Fibroblast of gingiva (primary cell): ENCODE measurements at places on chromosomes 2 and 18.

DNA sequence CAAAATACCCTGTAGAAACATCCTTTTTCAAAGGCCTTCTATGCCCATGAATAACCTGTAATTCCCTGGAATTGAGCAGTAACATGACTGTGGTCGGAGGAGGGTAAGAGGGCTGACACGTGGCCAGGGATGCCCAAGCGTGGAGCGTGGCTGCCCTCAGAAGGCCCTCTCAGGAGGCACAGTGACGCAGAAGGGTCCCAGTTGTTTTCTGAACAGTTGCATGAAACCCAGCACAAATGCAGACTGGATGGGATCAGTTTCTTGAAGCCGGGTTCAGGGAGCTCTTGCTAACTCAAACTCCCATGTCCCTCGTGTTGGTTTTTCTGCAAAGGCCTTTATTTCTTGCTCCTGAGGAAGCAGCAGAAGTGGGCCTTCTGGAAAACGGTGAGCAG, 237.0 kb downstream of the ALPK2 start:
- DNase-seq = no peak

- no peak for DNase-seq
These were observed 31.6 kb downstream of the CDK15 start for GRCh38 chr2:201837824-201838431.

- no peak for DNase-seq
These were observed 27.7 kb downstream of the SDC1 start for GRCh38 chr2:20197192-20197591.

GRCh38 chr2:23494286-23494685, 109.3 kb downstream of the KLHL29 start:
- DNase-seq = no peak

- DNase-seq = no peak
These were observed 14.6 kb upstream of the ACYP2 start for GRCh38 chr2:54100772-54101171.

DNA sequence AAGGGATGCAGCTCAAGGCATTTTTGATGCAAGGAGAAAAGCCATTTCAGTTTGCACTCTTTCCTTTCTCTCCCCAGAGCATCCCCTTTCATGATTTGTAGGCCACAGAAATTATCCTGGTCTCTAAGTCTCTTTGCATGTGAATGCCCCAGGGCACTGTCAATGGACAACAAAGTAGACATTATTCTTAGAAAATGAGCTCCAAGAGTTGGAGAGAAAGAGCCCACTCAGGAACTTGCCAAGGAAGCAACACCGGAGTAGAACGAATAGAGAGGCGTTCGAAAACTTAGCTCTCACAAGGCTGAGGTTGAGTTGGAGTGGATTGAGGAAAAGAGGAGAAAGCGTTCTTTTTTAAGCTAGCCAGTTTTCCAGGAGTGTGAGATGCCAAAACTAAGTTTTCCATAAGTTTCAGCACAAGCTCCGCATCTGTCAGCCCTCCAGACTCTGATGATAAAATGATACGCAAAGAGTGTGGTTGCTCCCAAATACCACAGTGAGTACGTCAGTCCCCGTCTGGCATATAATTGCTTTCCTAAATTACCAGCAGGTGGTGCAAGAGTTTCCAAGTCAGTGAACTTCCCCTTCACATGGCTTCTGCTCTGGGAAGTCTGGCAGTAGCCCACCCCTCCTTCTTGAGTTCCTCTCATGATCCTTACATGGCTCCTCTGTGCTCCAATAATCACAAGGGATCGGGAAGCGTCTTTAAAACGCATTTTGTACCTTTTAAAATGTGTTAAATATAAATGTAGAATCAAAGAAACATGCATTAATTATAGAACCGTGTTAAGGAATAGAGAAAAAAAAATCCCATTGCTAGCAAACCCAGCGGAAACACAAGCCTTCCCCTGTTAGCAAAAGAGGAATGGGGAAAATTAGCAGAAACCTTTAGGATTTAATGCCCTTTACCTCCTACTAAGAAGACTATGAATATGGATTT, 1060.6 kb upstream of the FANCL start:
- DNase-seq = peak; percentile 26

DNA sequence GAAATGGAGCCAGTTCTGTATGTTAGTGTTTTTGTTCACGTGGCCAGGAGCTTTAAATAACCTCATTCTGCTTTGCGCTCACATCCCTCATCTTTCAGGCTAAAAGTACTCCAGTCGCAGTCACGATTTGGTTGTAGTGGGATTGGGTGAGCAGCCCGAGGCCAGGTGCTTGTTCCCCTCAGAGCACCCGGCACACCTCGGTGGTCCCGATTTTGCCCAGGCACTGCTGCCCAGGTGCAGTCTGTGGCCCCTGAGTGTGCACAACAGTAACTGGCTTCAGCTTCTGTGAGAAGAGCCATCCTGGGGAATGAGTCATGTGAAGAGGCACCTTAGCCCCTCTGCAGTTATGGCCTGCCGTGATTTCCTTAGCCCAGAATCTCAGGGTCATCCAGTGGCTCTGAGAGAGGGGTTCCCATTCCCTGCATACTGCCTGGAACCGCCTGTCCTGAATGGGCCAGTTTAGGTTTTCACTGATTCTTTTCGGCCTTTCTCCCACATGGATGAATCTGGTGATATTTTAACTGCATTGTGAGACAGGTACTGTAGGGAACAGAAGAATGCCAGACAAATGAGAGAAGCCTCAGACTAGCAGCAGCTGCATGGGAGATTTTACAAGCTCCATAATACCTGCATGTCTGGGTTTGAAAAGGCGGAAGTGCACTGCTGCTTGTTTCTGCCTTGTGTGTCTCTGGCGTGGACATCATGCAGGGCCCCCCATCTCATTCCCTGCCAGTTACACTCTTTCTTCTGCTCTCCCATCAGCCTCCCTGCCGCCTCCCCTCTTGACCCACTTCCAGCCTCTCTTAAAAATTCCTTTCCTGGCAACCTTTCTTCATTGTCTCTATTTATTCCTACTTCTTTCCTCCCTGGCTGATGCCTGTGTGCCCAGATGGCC, 33.5 kb downstream of the IMPA2 start:
- DNase-seq = no peak

- peak; percentile 97 for DNase-seq
These were observed 919 bp upstream of the CYP1B1 start for GRCh38 chr2:38076710-38077430.

DNA sequence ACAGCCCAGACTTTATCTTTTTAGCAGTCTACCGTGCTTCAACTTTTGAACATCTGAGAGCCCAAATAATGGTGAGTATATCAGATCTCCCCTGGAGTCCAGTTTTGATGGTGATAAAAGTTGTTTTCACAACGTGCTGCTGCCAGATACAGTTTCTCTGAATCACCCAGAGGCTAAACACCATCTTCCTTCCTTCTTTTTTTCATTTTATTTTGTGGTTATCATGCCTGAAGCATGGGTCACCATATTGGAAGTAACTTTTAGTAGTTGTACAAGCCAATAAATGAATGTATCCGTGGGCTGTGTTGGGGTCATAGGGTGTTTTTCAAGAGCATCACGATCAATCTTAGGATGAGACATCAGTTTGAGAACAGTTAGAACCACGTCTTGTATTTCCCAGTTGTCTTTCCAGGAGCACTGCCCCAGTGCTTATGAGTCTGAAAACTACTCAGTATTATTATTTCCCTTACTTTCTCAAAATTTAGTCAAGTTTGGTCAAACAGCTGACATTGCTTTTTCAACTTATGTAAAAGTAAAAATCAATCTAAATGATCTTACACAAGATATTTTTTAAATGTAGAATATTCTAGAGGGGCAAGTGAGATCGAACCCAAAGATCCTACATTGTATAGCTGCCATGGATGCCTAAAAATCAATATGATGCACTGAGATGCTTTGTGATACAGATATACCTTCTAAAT, 311.4 kb downstream of the CTNNA2 start:
- no peak for DNase-seq

DNA sequence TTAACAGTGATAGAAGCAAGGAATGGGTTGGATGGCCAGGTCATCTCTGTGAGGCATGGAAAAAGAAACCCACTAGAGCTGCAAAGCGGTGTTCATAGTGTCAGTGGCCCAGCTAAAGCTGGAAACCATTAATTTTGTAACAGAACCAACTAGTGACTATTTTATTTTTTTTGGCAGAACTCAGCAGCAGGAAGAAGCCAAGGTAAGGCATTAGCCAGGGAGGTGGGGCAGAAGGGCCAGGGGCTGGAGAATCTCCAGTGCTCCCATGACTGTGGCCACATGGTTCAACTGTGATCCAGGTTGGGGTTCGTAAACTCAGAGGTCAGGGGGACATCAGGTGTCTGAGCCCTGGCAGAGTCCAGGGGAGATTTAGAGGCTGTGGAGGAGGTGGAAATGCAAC, 25.9 kb upstream of the YES1 start:
- peak; percentile 11 for DNase-seq

DNA sequence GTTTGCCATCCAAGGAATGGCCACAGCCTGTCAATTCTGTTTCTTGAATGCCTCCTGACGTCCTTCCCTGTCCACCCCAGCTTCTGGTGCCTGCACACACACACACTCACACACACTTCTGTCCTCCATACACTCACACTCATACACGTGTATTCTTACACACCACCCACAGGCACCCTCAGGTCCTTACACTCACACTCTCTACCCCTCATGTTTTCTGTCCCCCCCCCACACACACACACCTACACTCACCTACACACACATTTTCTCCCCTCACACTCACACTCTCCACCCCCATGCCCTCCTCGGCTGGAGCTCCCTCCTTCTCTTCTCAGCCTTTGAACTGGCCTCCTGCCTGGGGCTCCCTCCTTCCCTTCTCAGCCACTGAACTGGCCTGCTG, 148.0 kb upstream of the SALL3 start:
- no peak for DNase-seq

GRCh38 chr2:218396688-218397462, 2.8 kb upstream of the CTDSP1 start:
- peak; percentile 66 for DNase-seq

DNA sequence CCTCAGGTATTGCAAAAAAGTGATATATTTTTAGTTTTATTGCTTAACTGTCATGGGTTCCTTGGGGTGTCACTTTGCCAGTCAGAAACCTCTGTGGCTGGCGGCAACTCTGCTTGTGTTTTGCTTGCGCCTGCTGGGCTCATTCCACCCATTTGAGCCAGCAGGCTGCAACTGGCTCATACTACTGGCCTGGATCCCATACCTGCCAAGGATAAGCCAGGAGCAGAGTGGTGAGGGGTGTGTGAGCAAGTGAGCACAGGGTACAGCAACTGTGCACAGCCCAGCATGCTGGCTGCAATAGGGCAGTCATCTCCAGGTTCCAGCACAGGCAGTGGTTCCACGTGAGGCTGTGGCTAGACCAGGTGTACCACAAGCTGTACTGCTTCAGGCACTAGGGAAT, 687.5 kb downstream of the NYAP2 start:
- no peak for DNase-seq

- DNase-seq = no peak
These were observed 294.8 kb upstream of the NRP2 start for GRCh38 chr2:205387350-205388055.

- no peak for DNase-seq
These were observed 96.0 kb downstream of the PLB1 start for GRCh38 chr2:28591711-28592335.

DNA sequence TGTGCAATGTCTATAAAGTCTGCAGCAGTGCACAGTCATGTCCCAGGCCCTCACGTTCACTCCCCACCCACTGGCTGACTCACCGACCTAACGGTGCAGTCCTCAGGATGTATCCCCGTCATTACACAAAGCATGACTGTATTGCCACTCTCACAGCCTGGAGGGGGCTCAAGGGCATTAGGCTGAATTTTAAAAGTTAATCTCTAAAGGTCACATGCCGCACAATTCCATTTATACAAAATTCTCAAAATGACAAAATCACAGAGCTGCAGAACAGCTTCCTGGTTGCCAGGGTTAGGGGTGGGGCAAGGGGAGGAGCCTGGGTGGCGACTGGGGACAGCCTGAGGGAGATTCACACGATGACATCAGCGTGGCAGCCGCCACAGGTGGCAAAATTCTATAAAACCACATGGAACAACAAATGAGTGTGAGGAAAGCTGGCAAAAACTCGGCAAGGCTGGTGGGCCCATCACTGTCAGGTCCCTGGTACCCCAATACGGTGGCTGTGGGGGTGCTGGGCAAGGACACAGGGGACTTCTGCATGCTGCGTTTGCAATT, 97.6 kb downstream of the NDUFA10 start:
- peak; percentile 15 for DNase-seq

- DNase-seq = no peak
These were observed 23.6 kb downstream of the CHRNA1 start for GRCh38 chr2:174740721-174741120.

DNA sequence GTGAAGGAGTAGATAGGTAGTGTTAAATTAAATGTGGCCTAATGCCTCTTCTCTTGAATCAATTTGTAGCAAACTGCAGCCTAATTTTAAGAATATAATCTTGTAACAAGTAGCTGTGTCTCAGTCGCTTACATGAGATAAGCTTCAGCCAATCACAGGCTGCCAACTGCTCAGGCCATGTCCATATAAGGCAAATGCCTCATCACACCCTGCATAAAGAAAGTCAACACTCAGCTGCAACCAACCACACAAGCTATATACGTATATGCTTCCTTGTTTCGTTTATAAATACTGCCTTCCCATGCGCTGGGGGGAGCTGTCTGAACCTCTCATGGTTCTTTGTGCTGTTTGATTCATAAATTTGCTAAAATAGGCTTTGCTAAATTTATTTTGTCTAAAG, 476.3 kb downstream of the TRIB2 start:
- no peak for DNase-seq

- DNase-seq = peak; percentile 59
These were observed 621.3 kb downstream of the XIRP2 start for GRCh38 chr2:167509586-167509985.

DNA sequence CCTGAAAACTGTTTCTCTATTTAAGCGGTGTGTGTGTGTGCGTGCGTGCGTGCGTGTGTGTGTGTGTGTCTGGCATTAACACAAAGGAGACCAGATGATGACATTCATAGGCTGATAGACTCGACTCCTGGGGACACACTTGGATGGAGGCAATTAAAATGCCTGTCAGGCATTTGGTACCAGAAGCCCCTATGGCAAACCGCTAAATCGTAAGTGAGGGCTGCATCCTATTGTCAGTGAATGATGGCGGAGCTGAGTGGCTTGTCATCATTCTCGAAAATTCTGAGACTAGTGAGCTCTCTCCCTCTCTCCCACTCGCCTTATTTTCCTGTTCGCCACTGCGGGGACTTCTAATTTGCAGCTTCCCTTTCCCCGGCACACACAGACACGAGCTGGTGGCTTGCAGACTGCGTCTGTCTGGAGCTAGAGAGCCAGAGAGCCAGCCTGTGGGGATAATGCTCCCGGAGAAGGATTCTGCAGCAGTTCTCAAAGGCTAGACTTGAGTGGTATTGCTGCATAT, 155.4 kb downstream of the MAP2 start:
- DNase-seq = peak; percentile 43

DNA sequence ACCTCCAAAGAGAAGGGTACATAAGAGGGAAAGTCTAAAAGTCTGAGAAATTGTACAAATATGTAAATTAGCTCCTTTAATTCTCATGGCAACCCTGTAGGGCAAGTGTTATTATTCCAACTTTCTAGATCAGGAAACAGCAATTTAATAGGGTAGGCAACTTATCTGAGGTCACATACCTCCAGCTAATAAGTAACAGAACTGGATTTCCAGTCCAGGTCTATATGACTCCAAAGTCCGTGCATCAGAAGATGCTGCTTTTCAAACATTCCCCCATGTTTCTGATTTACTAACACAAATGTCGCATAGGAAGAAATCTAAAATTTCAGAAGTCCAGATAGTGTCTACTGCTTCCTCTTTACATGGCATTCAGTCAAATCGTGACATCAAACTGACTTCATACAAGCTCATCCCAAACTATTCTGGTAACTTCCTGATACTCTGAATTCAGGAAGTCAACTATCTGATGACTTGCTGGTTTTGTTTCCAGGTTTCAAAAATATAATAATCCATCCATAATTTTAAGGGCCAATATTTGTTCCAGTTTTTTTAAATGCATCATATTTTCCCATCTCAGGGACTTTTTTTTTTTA, 419.3 kb upstream of the ACVR2A start:
- DNase-seq = no peak
